A549 treated with dexamethasone at 1 μM for 4 hours (cell line): ENCODE measurements at places on chromosomes 5 and 9. TPM values are rescaled to one million over a fixed set of nuclear protein-coding genes. Genes with fewer than 3 reads are reported as not detected.

Gene FGF10
- not detected in 5 replicates for total RNA-seq

Gene EMB
- total RNA-seq, result 4.9 to 9.1 TPM (median 7.2 TPM) in 5 replicates

Gene GAPT
- not detected in 5 replicates for total RNA-seq

Gene TMEM167A
- 57.7 to 81.9 TPM (median 75.9 TPM) in 5 replicates for total RNA-seq

Gene UNC5A
- total RNA-seq, result 0.37 to 0.98 TPM (median 0.73 TPM) in 5 replicates

Gene SLC36A2
- not detected in 5 replicates for total RNA-seq

Gene HDAC3
- 46.9 to 49.8 TPM (median 48.3 TPM) in 5 replicates for total RNA-seq

Gene PCDHB15
- 0.05 to 0.16 TPM (median 0.05 TPM) in 5 replicates for total RNA-seq

Gene TMEM252
- not detected in 5 replicates for total RNA-seq

Gene BTNL8
- total RNA-seq, result not detected in 5 replicates

Gene CER1
- total RNA-seq, result not detected in 5 replicates

Gene CSNK1G3
- total RNA-seq, result 20.9 to 30.8 TPM (median 27.8 TPM) in 5 replicates

Gene MTREX
- total RNA-seq, result 31.9 to 45.5 TPM (median 42.5 TPM) in 5 replicates

Gene ANP32B
- 290 to 314 TPM (median 307 TPM) in 5 replicates for total RNA-seq

Gene PCDHA13
- total RNA-seq, result 0.04 to 0.09 TPM (median 0.06 TPM) in 4 of 5 replicates, not detected in the other
